Lung (tissue), 17 donors: ENCODE measurements at places on chromosomes 12 and 14. TPM values are rescaled to one million over a fixed set of nuclear protein-coding genes. Genes with fewer than 3 reads are reported as not detected.

Gene CACNA1C
- total RNA-seq, result 11.7 TPM

Gene PDZRN4
- 0.37 TPM for total RNA-seq

Gene RPL10L
- total RNA-seq, result not detected

Gene CDK17
- 130 TPM for total RNA-seq

GRCh38 chr12:96208346-96208745 is 14.2 kb downstream of the ELK3 start:
- H3K27ac ChIP-seq, result peak overlapping the region; percentile 11
- H3K27me3 ChIP-seq, result no peaks in the 10 kb centered on the region
- no peaks in the 10 kb centered on the region for H3K36me3 ChIP-seq
- H3K4me3 ChIP-seq, result no peak overlapping the region
- peaks cover 18% of the 10 kb centered on the region for H3K4me1 ChIP-seq
- DNase-seq, result no peak

DNA sequence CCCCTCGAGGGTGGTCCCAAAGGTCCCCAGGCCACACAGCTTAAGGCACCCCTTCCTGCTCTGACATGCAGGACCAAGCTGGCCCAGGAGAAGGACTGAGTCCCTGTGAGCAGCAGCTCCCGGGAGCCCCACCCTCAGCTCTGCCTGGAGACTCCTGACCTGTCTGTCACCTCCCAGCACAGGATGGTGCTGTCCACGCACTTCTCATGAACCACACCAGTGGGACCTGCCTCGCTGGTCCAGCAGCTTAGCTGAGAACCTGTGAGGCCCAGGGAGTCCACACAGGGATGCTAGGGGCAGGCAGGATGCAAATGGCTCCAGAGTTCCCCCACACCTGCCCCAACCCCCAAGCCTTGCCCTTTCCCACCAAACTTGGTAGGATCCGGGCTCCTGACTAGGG is 27.7 kb downstream of the CCDC85C start:
- DNase-seq, result no peak
- H3K36me3 ChIP-seq, result no peaks in the 10 kb centered on the region
- H3K4me1 ChIP-seq, result peaks cover 10% of the 10 kb centered on the region
- H3K4me3 ChIP-seq, result no peak overlapping the region

DNA sequence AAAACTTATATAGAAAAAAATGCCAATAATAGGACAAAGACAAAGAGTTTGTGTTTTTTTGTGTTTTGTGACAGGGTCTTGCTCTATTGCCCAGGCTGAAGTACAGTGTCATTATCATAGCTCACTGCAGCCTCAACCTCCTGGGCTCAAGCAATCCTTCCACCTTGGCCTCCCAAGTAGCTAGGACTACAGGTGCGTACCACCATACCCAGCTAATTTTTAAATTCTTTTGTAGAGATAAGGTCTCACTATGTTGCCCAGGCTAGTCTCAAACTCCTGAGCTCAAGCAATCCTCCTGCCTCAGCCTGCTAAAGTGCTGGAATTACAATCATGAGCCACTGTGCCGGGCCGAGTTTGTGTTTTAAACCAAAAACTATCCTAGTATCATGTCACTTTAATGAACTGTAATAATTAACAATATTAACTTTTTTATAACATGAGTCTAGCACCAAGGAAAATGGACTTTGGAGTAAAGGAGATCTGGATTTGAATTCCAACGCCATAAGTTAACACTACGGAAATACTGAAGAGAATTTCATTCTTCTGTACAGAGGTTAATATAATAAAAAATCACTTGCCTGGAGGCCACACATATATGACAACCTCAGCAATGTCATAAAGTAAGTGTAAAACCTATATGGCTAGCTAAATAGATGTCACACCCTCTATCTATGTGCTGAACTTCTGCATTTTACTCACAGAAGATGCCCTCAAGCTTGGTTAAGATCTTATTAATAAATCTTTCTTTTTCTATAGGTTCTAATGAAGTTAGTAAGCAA is 53.2 kb downstream of the EPS8 start:
- no peaks in the 10 kb centered on the region for H3K4me1 ChIP-seq
- H3K27me3 ChIP-seq, result no peaks in the 10 kb centered on the region
- DNase-seq, result no peak
- H3K27ac ChIP-seq, result no peak overlapping the region
- H3K4me3 ChIP-seq, result no peak overlapping the region

- no peaks in the 10 kb centered on the region for H3K4me1 ChIP-seq
- no peaks in the 10 kb centered on the region for H3K36me3 ChIP-seq
- DNase-seq, result no peak
- no peaks in the 10 kb centered on the region for H3K27me3 ChIP-seq
Observed at GRCh38 chr14:24576771-24577170, 721 bp upstream of the CTSG start.

GRCh38 chr12:68349220-68349621 is 17.1 kb upstream of the MDM1 start:
- H3K27me3 ChIP-seq, result no peaks in the 10 kb centered on the region

DNA sequence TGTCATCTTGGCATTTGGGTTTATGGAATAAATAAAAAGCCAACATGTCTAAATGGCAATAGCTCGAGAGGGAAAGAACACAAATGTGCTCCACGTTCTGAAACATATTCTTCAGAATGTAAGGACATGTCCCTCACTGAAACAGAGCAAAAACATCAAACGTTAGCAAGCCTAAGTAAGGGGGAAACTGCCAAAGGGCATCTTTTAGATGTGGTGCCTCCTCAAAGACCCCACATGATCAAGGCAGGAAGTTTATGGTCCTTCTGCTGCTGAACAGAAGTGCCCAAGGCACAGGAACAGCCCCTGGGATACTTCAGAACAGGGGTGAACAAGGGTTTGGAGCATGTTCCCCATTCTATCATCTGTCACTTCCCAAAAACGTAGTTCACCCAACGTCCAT is 227.0 kb downstream of the ANO2 start:
- no peak overlapping the region for H3K4me3 ChIP-seq
- no peaks in the 10 kb centered on the region for H3K36me3 ChIP-seq
- DNase-seq, result no peak
- H3K4me1 ChIP-seq, result peaks cover 12% of the 10 kb centered on the region
- H3K27ac ChIP-seq, result no peak overlapping the region
- H3K27me3 ChIP-seq, result no peaks in the 10 kb centered on the region

GRCh38 chr12:90959538-90960139 is 4.7 kb upstream of the CCER1 start:
- H3K36me3 ChIP-seq, result no peaks in the 10 kb centered on the region
- H3K4me1 ChIP-seq, result no peaks in the 10 kb centered on the region
- no peaks in the 10 kb centered on the region for H3K27me3 ChIP-seq
- peak; percentile 43 for DNase-seq

DNA sequence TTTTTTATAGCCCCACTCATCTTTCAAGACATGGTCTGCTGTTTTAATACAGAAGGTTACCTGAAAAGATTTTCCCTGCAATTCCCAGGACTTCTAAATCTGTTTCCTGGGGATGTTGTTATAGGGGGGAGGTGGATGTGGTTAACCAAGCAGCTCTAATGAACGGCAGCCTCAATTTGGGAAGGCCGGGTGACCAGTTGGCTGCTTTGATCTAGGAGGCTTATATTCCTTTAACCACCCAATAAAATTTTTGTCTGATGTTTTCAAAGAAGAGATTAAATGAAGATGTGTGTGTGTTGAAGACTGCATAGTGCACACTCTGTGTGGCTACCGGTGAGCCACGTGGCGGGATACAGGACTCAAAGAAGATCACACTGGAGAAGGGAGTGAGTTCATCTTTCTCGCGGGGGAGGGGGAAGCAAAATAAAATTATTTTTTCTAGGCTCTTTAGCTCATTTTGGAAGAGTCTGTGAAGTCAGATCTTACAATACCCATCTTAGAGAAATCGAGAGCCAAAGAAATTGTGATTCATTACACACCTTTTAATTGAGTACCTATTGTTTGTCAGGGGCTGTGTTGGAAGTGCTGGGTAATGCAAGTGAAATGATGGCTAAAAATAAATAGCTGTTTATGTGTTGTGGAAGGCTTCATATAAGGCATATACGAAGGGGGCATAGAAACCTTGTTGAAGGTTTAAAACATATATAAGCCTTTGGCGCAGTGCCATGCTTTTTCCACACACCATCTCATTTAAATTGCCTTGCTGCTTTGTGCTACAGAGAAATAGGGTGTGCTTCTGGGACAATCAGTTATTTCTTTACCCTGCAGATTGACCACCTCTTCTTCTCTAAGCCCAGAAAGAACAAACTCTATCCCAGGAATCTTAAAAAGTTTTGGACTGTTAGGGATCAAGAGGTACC is 18.5 kb downstream of the ELK3 start:
- H3K27me3 ChIP-seq, result no peaks in the 10 kb centered on the region
- H3K4me1 ChIP-seq, result peaks cover 14% of the 10 kb centered on the region
- no peak for DNase-seq
- H3K4me3 ChIP-seq, result no peak overlapping the region
- peak overlapping the region; percentile 55 for H3K27ac ChIP-seq
